Transverse colon (tissue), 4 donors: ENCODE measurements at places on chromosomes 5 and 9. TPM values are rescaled to one million over a fixed set of nuclear protein-coding genes. Genes with fewer than 3 reads are reported as not detected.

Gene MCC
- total RNA-seq, result 25.5 TPM

Gene GLRA1
- total RNA-seq, result not detected

Gene COL27A1
- total RNA-seq, result 5.4 TPM

DNA sequence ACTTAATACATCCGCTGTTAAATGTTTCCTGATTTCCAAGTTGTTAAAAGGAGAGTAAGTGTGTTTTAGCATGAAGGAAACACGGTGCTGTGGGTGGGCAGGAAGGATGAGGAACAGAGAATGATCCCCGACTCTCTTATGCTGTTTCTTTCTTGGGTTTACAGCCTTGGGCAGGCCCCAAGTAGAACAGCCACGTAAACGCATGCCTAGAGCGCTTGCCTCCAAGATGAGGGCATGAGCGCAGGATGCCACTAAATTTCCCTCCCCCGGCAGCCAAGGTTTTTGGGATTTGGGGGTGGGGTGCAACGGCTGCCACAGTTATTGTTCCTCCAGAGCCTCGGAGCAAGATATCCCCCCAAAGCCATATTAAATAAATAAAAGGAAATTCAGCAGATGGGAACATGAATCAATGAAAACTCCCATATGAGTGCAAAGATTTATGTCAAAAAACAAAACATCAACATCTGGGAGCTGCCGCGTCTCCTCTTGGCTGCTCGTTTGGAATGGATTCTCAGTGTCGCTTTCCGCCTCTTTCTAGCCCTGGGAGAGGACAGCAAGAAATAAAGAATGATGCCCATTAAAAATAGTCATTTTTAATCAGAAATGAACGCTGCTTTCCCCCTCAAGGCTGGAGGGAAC lies 10.0 kb upstream of the DELE1 start:
- peaks cover 9% of the 10 kb centered on the region for H3K27me3 ChIP-seq
- DNase-seq, result no peak
- H3K4me1 ChIP-seq, result peaks cover 8% of the 10 kb centered on the region
- peak overlapping the region; percentile 31 for H3K4me3 ChIP-seq
- H3K27ac ChIP-seq, result no peak overlapping the region
- H3K36me3 ChIP-seq, result no peaks in the 10 kb centered on the region

- no peak overlapping the region for H3K4me3 ChIP-seq
- H3K27ac ChIP-seq, result no peak overlapping the region
- H3K27me3 ChIP-seq, result no peaks in the 10 kb centered on the region
- DNase-seq, result no peak
- no peaks in the 10 kb centered on the region for H3K36me3 ChIP-seq
- H3K4me1 ChIP-seq, result no peaks in the 10 kb centered on the region
Observed at GRCh38 chr9:2638871-2639673, 17.5 kb downstream of the VLDLR start.

DNA sequence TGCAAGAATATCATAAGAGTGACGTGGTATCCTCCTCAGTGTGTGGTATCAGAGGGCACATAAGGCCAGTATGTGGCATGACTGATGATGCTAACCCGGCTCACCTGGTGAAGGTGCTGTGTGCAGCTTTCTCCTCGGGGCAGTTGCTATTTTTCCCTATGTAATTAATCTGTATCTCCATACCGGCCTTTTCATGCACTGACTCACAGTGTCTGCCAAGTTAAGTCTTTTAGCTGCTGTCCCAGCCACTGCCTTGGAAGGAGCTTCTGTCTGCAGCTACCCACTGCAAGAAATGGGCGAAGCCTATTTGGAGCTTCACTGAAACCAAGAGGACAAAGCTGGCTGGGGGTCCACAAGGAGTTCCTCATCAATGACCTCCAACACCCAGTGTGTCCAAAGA lies 46.0 kb downstream of the NXNL2 start:
- no peak overlapping the region for H3K27ac ChIP-seq
- H3K4me1 ChIP-seq, result peaks cover 15% of the 10 kb centered on the region
- H3K36me3 ChIP-seq, result no peaks in the 10 kb centered on the region
- H3K27me3 ChIP-seq, result no peaks in the 10 kb centered on the region
- no peak overlapping the region for H3K4me3 ChIP-seq
- DNase-seq, result no peak

- H3K4me1 ChIP-seq, result no peaks in the 10 kb centered on the region
- no peak overlapping the region for H3K27ac ChIP-seq
- H3K36me3 ChIP-seq, result no peaks in the 10 kb centered on the region
- no peak for DNase-seq
Observed at GRCh38 chr9:126639318-126640000, 25.7 kb downstream of the LMX1B start.

DNA sequence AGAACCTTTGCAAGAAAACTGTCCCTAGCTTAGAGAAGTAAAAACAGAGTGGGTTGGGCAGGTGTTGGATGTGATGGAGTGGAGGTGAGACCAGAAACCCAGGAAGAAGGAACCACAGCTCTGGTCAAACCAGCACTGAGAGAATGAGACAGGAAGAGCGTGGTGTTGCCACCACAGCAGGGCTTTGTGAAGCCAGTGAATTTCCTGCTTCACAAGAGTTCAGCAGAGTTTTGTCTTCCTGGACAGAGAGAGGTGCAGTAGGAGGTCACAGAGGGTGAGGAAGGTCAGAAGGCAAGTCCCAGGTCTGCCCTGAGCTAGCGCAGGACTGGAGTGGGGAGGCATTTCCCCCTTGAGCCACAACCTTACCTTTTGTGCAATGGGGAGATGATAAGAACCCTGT lies 2306.2 kb upstream of the ACO1 start:
- H3K27me3 ChIP-seq, result no peaks in the 10 kb centered on the region
- no peaks in the 10 kb centered on the region for H3K36me3 ChIP-seq
- H3K27ac ChIP-seq, result no peak overlapping the region
- H3K4me3 ChIP-seq, result no peak overlapping the region
- no peaks in the 10 kb centered on the region for H3K4me1 ChIP-seq

DNA sequence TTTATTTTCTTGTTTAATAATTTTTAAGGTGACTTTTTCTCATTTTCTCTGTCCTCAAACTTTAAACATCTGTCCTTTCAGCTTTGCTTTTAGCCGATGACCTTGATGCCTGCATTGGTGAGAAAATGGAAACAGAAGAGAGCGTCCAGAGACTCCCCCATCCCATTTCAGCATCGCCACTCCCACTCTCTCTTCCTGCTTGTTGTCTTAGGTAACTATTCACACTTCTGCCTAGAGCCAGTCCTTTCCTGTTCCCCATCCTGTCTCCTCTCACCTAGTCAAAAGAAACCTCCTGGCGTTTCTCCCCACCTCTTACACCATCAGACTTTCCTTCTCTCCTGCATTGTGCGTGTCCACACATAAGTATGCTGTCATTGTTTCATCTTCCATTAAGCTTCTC lies 124.6 kb downstream of the MAST4 start:
- DNase-seq, result no peak
- H3K4me1 ChIP-seq, result no peaks in the 10 kb centered on the region
- no peak overlapping the region for H3K4me3 ChIP-seq
- no peaks in the 10 kb centered on the region for H3K27me3 ChIP-seq

DNA sequence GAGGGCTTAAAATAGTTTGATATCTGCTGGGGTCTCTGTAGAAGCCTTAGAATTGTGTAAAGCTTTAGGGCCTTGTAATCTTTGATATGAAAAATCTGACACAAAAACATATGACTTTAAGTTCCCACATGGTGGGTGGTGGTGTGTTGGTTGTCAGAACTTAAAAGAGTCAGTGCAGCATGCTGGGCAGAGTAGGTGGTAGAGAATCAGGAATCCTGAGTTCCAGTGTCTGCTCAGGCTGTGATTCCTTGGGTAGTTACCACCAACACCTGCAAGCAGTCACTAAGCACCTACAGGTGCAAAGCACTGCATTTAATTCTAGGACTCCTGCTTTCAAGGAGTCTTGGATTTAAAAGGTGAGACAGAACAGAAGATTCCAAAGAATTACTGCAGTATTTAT lies 144.6 kb downstream of the ACER2 start:
- H3K27ac ChIP-seq, result no peak overlapping the region
- DNase-seq, result no peak
- H3K27me3 ChIP-seq, result no peaks in the 10 kb centered on the region
- H3K4me1 ChIP-seq, result no peaks in the 10 kb centered on the region
- no peaks in the 10 kb centered on the region for H3K36me3 ChIP-seq

- H3K27me3 ChIP-seq, result no peaks in the 10 kb centered on the region
- no peaks in the 10 kb centered on the region for H3K4me1 ChIP-seq
- H3K4me3 ChIP-seq, result no peak overlapping the region
- H3K36me3 ChIP-seq, result no peaks in the 10 kb centered on the region
Observed at GRCh38 chr5:128490761-128491160, 47.3 kb downstream of the FBN2 start.

GRCh38 chr9:81076131-81076530 lies 613.2 kb downstream of the TLE1 start:
- H3K27me3 ChIP-seq, result no peaks in the 10 kb centered on the region
- DNase-seq, result no peak
- no peak overlapping the region for H3K27ac ChIP-seq

- H3K36me3 ChIP-seq, result no peaks in the 10 kb centered on the region
- no peaks in the 10 kb centered on the region for H3K4me1 ChIP-seq
- no peak overlapping the region for H3K27ac ChIP-seq
- no peaks in the 10 kb centered on the region for H3K27me3 ChIP-seq
- no peak for DNase-seq
Observed at GRCh38 chr9:131986576-131986975, 93.1 kb downstream of the MED27 start.

GRCh38 chr9:83520292-83520691 lies 17.9 kb downstream of the FRMD3 start:
- no peaks in the 10 kb centered on the region for H3K4me1 ChIP-seq
- no peak overlapping the region for H3K27ac ChIP-seq
- H3K4me3 ChIP-seq, result no peak overlapping the region
- H3K36me3 ChIP-seq, result no peaks in the 10 kb centered on the region
- H3K27me3 ChIP-seq, result no peaks in the 10 kb centered on the region

DNA sequence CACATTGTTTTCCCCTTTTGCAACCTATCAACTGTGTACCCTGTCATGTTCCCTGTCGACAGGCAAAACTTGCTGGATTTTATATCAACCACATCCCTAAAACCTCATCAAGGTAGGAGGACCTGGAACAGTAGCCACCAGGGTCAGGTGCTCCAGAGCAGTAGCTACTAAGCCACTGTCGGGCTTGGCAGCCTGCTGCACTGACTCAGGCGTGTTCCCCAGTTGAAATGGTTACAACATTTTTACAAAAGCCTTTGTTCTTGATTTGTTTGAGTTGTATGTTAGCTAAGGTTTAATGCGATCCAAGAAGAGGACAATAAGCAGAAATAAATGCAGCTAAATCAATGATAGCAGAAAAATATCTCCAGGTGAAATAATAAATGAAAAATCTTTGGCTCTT lies 407.4 kb upstream of the TLE4 start:
- DNase-seq, result no peak
- H3K4me3 ChIP-seq, result no peak overlapping the region
- no peaks in the 10 kb centered on the region for H3K27me3 ChIP-seq
- H3K4me1 ChIP-seq, result no peaks in the 10 kb centered on the region

DNA sequence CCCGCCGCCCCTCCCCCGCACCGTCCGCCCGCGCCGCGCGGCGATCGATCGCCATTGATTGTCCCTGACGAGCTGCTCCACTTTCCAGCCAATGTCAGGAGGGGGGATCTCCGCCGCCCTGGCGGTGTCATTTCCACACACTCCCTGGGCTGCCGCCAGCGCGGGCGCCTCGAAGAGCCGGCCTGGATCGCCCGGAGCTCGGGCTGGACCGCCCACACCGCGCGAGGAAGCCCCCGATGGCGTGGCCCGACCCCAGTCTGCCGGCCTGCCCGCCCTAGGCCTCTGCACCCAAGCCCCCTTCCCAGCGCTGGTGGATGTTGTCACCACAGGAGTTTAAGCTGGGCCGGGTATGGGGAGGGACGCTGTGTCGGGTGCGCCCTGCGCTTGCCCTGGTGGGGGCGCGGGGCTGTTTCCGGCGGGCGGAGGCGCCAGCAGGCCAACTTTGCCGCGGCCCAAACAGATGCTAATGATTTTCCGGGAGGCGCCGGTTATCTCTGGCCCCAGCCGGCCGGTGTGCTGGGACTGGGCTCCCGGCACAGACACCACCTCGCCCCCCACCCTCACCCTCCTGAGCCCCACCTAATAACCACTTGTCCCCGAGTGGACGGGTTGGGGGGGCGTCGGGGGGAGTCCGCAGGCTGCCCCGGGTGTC lies 10.6 kb upstream of the CXXC5 start:
- H3K27me3 ChIP-seq, result no peaks in the 10 kb centered on the region
- H3K4me3 ChIP-seq, result peak overlapping the region; percentile 44
- peaks cover 47% of the 10 kb centered on the region for H3K4me1 ChIP-seq
- peak; percentile 85 for DNase-seq

DNA sequence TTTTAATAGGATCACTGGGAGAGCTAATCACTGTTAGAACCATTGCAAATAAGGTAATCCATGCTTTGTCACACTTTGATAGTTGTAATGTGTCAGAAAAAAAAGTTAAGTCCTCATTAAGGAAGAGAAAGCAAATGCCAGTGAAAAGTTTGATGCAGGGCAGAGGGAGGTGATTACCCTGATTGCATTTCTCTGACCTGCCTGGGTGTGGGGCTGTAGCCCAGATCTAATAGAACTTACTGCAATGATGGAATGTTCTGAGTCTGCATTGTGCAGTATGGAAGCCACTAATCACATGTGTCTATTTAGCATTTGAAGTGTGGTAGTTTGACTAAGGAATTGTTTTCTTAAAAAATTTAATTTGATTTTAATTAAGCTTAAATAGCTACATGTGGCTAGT lies 202.7 kb downstream of the ATP10B start:
- no peaks in the 10 kb centered on the region for H3K4me1 ChIP-seq
- peak; percentile 35 for DNase-seq

DNA sequence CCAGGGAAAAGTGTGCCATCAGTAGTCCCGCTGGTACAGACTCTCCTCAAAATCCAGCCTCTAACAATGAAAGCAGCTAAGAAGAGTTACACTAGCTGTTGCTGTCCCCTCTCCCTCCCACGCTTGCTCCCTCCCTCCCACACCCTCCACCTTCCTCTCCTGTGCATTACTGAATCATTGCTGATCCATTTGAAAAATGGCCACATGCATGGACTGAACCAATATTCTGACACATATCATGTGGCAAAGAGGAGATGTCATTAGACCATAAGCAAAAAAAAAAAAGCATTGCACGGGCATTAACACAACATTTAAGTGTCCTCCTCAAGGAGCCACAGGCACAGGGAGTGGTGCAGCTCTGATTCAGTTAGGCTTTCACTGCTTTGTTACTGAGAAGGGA lies 37.9 kb downstream of the LHFPL2 start:
- no peak for DNase-seq
- H3K36me3 ChIP-seq, result no peaks in the 10 kb centered on the region
- H3K4me1 ChIP-seq, result peaks cover 23% of the 10 kb centered on the region
- no peaks in the 10 kb centered on the region for H3K27me3 ChIP-seq
- H3K27ac ChIP-seq, result peak overlapping the region; percentile 86

GRCh38 chr9:34684145-34684544 lies 6.9 kb downstream of the CCL19 start:
- no peak overlapping the region for H3K27ac ChIP-seq
- H3K36me3 ChIP-seq, result no peaks in the 10 kb centered on the region
- no peaks in the 10 kb centered on the region for H3K27me3 ChIP-seq
- peaks cover 12% of the 10 kb centered on the region for H3K4me1 ChIP-seq
